ENCODE measurements at places on chromosomes 11 and 22.
A peak's percentile ranks its signal among the peaks of the same experiment; 100 is the strongest.

- peaks cover 98% of the 10 kb centered on the region for H3K27me3 ChIP-seq
- no peak overlapping the region for H3K27ac ChIP-seq
- no peaks in the 10 kb centered on the region for H3K36me3 ChIP-seq
- H3K4me1 ChIP-seq = no peaks in the 10 kb centered on the region
- no peak for DNase-seq
Measured at GRCh38 chr11:120035756-120036155, 102.2 kb downstream of the TRIM29 start.

GRCh38 chr11:112864672-112865071 is 96.5 kb upstream of the NCAM1 start:
- DNase-seq = no peak
- H3K27me3 ChIP-seq = peaks cover 54% of the 10 kb centered on the region
- no peak overlapping the region for H3K4me3 ChIP-seq
- no peaks in the 10 kb centered on the region for H3K4me1 ChIP-seq

DNA sequence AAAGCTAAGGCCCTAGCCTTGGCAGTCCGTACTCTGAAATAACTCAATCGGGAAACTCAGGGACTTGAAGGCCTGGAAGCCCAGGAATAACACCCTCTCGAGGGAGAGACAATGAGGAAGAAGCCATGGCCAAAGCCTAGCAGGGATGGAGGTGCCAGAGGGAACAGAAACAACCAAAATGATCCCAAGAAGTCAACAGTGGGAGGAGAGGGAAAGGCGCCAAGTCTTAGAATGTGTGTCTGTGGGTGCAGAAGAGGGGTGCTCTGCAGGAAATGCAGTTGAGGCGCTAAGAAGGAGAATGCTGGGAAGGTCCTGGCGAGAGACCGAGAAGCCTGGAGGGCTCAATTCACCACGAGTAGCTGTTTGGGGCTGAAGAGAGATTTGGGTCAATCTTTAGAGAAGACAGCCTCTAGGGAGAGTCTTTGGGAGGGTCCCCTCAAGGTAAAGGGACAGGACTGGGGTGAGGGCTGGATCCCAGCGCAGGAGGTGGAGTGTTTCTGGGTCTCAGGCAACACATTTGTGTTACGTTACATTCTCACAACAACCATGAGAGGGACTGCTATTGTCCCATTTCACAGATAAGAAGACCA is 760 bp upstream of the MAPK8IP1 start:
- peaks cover 17% of the 10 kb centered on the region for H3K36me3 ChIP-seq
- no peaks in the 10 kb centered on the region for H3K4me1 ChIP-seq
- H3K27ac ChIP-seq = no peak overlapping the region

- no peak overlapping the region for H3K4me3 ChIP-seq
- DNase-seq = no peak
- H3K27me3 ChIP-seq = no peaks in the 10 kb centered on the region
- no peak overlapping the region for H3K27ac ChIP-seq
Measured at GRCh38 chr22:19503869-19504268, 20.3 kb downstream of the CLDN5 start.

DNA sequence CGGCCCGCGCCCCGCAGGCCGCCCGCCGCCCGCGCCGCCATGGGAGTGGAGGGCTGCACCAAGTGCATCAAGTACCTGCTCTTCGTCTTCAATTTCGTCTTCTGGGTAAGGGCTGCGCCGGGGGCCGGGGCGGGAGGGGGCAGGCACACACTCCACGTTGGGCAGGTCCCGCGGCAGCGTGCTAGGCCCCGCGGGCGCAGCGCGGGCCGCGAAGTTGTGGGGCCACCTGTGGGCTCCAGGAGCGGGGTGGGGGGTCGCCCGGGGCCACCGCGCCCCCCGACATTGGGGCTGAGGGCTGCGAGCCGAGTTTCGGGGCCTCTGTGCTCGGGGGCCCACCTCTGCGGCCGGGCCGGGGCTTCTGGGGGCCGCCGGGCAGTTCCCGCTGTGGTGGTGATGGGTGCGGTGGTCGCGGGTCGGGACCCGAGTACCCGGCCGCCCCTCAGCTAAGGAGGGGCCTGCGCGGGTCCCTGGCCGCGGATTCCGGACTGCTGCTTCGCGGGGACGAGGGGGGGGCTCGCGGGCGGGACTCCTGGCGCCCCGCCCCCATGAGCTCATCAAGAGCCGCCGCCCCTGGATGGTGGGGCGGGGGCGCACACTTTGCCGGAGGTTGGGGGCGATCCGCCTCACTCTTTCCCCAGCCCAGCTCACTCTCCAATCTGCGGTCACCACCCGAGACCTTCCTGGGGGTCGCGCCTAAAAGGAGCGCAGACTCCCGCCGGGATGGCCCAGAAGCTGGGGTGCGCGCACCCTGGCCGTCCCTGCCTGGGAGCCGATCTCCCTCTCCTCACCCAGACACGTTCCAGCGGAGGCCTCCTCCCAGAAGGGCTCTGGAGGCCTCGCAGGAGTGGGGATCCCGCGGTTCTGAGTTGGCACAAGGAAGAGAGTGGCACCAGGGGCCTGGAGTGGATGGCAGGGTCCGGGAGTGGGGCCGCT is 667 bp downstream of the CD81 start:
- H3K27ac ChIP-seq = peak overlapping the region; percentile 91
- DNase-seq = peak; percentile 50
- no peaks in the 10 kb centered on the region for H3K27me3 ChIP-seq
- peak overlapping the region; percentile 86 for H3K4me3 ChIP-seq

- no peaks in the 10 kb centered on the region for H3K36me3 ChIP-seq
- no peaks in the 10 kb centered on the region for H3K4me1 ChIP-seq
- no peak overlapping the region for H3K27ac ChIP-seq
- no peaks in the 10 kb centered on the region for H3K27me3 ChIP-seq
- H3K4me3 ChIP-seq = no peak overlapping the region
Measured at GRCh38 chr11:124315052-124315451, 1.3 kb upstream of the OR8D1 start.
